ENCODE measurements at places on chromosomes 12 and 14.

GRCh38 chr14:42629553-42629952 lies 1022.9 kb downstream of the LRFN5 start:
- no peak for DNase-seq

- no peak for DNase-seq
These were observed 108.2 kb downstream of the PHETA1 start for GRCh38 chr12:111260732-111261131.

DNA sequence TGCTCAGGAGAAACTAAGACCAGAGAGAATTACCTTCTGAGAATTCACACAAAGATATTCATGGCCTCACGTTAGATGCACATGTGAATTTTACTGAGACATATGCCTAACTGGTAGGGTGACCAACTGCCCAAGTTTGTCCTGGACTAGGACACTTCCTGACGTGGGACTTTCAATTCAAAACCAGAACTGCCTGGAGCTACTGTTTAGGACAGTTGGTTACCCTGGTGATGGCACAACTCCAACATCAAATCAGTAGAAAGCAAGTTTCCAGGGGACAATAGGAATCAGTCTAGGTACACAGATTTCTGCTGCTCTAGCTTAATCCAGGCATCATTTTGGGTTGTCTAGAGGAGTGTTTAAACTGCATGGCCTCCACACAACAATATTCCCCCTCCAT lies 178.7 kb downstream of the GXYLT1 start:
- no peak for DNase-seq

DNA sequence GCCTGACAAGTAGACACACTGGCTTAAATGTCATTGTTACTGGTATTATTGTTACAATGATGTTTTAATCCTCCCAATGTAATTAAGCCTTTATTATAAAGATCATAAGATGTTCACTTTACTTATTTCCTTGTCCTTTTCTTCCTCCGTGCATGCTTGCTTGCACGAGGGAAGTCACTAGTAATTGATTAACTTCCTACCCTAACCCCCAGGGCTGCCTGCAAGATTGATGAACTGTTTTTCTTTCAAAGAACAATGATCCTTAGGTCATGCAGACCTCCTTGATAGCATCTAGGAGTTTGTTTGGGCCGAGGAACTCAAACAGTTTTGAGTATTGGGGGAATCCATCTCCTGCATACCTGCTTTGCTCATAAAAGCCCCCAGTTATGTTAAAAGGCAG lies 43.0 kb downstream of the GLRX5 start:
- DNase-seq, result no peak

GRCh38 chr12:96083020-96083719 lies 47.8 kb upstream of the LTA4H start:
- DNase-seq, result no peak

DNA sequence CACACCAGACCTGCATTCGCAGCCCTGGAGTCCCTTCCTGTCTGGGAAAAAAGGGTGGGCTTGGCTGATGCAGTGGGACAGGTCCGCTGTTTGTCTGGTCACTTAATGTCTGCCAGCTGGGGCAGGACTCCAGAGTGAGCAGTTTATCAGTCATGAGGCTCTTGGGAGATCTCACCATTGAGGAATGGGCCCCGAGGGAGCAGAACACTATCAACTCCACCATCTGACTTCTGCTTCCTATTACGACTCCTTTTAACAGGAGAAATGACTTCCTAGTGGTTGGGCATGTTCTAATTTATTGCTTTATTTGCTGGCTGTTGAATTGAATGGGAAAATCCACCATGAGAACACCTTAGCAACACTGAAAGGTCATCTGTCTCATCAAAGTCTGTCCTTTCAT lies 182.5 kb upstream of the RASSF8 start:
- peak; percentile 54 for DNase-seq

DNA sequence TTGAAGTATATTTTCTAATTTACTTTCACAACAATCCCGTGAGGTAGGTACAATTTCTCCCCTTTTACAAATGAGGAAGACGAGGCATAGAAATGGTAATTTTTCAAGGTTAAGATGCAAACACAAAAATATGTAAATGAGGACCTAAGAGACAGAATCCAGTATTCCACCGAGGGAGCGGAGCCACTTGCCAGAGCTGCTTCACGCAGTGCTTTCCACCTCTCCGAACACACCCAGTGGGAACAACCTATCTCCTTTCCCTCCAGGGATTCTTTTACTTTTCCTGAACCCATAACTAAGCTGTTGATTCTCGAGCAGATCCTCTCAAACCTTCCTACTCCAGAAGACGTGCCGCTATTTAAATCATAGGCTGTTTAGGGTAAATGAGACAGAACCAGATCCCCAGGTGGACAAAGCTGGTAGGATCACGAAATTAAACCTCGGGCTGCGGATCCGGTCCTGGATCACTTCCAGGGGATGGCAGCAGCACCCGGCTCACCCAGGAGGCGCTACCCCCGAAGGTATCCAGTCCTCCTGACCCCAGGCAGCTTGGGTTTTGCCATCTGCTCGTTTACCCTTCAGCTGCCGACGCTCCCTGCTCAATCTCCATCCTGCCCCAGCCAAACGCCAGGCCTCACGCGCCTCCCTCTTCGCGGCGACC lies 1.5 kb downstream of the DDHD1 start:
- DNase-seq, result peak; percentile 35

DNA sequence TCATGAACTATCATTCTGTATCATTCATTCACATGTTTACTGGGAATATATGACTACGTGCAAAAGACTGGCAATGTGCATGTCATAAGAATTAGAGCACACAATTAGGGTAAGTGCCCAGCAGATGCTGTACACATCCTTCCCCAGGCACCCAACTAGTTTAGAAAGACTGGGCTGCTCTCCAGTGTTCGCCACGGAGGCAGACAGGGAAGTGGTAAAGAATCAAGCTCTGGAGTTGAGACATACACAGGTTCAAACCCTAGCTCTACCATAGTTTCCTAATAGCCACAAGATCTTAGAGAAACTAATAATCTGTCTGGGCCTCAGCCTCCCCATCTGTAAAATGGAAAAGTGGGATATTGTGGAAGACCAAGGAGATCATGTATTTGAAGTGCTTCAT lies 6.8 kb downstream of the TMCC3 start:
- no peak for DNase-seq

GRCh38 chr12:123011701-123012100 lies 31.2 kb downstream of the ARL6IP4 start:
- no peak for DNase-seq

DNA sequence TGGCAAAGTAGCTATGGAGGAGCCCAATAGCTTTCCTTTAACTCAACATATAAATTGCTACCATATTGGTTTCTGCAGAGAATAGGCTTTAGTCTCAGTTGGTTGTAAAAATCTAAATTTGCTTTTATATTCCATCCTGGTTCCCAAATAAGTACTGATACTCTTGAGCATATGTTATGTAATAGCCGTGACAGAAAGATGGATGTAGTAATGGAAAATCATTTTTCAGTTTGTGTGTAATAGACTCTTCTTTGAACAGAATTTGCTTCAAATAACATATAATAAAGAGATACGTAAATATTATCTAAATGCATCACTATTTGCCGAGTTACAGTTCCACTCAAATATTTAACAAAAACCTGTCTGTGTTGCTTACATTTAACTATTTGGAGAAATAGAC lies 271.6 kb downstream of the LRFN5 start:
- DNase-seq, result no peak

GRCh38 chr12:13523536-13524307 lies 327.2 kb downstream of the EMP1 start:
- no peak for DNase-seq

- no peak for DNase-seq
These were observed 156.0 kb downstream of the ADCK1 start for GRCh38 chr14:77955816-77956484.

DNA sequence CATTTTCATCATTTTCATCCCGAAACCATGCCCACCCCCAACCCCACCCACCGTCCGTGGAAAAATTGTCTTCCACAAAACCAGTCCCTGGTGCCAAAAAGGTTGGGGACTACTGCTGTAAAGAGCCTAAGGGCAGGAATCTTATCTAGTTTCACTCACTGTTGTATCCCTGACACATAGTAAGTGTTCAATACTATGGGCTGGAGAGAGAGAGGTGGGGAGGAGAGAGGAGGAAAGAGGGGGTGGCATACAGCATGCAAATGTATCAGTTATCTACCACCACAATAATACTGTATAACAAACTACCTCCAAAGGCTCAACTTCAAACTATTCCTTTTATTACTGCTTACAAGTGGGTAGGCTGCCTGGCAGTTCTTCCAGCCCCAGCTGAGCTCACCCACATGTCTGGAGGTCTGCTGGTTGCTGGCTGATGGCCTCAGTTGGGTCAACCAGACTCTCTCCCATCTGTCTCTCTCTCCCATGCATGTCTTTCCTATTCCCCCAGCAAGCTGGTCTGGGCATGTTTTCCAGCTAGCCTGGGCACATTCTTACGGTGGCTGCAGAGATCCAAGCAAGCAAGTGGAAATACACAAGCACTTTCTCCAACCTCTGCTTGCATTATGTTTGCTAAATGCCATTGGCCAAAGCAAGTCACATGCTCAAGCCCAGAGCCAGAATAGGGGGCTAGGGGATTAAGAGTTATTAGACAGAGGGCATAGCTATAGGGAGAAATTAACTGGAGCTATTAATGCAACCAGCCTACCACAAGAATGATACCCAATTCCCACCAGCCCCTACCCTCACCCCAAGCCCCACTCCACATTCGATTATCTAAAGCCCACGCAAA lies 31.6 kb upstream of the FICD start:
- DNase-seq, result no peak

- DNase-seq, result peak; percentile 73
These were observed 2.3 kb upstream of the ZNF384 start for GRCh38 chr12:6691473-6691872.

GRCh38 chr14:51448831-51449670 lies 202.7 kb upstream of the FRMD6 start:
- DNase-seq, result peak; percentile 96

DNA sequence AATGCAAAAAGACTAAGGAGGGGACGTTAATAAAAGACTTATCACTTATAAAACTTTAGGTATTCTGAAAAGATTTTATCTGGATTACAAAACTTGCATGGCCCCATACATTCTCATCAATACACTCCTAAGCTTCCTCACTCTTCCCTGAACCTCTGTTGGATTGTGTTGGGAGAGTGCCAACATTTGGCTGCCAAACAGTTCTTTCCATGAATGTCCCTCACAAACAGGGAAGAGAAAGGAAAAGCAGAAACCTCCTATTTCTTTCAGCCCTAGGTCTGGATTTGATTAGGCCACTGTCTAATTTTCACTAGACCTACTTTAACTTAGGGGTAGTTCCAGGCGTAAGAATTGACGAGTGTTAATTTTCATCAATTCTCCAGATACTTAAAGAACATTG lies 11.7 kb downstream of the PTHLH start:
- no peak for DNase-seq

All from AG10803 (cell line).